ENCODE measurements at places on chromosomes 12 and 14.

DNA sequence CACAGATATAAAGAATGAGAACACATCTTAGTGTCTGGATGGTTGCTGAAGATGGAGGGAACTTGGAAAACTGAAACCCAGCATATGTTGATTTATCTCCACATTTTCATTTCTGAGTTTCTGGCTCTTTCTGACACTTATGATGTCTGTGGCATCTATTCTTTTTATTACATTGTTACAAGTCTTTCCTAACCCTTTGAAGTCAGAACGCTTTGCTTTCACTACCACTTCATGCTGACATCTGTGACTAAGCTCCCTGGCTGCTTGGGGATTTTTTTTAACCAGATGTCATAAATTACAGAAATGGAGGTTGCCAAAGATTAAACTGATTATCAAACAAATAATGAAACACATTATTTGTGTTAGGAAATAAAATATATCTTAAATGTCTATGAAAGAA lies 188.7 kb downstream of the KITLG start:
- DNase-seq = no peak

DNA sequence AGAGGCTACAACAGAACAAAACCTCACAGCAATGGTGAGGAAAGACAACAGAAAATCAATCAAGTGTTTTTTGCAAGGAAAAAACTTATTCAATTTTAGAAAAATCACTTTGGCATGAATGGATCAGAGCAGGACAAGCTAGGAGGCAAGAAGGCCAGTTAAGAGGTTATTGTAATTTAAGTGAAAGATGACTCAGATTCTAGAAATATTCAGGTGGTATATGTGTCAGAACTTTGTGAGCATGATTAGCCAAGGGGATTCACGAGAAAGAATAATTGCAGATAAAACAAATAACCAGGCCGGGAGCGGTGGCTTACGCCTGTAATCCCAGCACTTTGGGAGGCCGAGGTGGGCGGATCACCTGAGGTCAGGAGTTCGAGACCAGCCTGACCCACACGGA lies 12.7 kb downstream of the GCH1 start:
- no peak for DNase-seq

- no peak for DNase-seq
Measured at GRCh38 chr14:73796415-73796814, 55.2 kb upstream of the PTGR2 start.

- DNase-seq = no peak
Measured at GRCh38 chr12:47876440-47876960, 28.3 kb downstream of the VDR start.

DNA sequence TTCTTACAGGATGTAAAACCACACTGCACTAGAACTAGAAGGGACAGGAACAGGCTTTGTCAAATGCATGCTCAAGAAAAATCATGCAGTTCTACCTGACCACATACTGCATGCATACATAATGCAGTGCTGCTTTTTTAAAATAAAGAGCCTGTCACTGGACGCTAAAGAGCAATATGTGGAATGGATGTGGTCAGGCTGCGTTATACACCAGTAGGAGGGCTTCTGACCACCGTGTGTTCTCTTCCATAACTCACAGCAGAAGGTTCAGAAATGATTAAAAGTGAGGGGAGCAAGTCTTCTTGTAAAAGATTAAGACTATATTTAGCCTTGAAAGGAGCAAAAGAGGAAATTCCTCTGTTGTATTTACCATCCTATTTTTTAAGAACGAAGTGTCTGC lies 392.0 kb downstream of the EMP1 start:
- no peak for DNase-seq

GRCh38 chr12:123254853-123255446 lies 16.7 kb downstream of the CDK2AP1 start:
- no peak for DNase-seq

GRCh38 chr14:106845286-106846087 lies 1319.1 kb downstream of the TMEM121 start:
- DNase-seq = no peak

DNA sequence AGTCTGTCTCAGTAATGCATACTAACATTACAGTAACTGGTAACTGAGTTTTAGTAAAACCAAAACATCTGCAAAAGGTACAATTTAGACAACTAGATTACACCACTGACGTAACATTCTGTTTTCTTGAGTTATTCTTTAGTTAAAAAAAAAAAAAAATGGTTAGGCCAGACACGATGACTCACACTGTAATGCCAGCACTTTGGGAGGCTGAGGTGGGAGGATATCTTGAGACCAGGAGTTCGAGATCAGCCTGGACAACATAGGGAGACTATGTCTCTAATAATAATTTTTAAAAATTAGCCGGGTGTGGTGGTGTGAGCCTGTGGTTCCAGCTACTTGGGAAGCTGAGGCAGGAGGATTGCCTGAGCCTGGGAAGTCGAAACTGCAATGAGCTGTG lies 34.1 kb downstream of the AP5M1 start:
- DNase-seq = no peak

GRCh38 chr12:95131589-95132340 lies 58.3 kb upstream of the NR2C1 start:
- no peak for DNase-seq

- DNase-seq = no peak
Measured at GRCh38 chr14:70708717-70709570, 67.2 kb downstream of the TTC9 start.

GRCh38 chr12:119594772-119595445 lies 1.3 kb downstream of the TMEM233 start:
- DNase-seq = no peak

GRCh38 chr12:75872762-75873161 lies 158.8 kb downstream of the PHLDA1 start:
- DNase-seq = no peak

- no peak for DNase-seq
Measured at GRCh38 chr12:77893918-77894317, 63.2 kb downstream of the NAV3 start.

DNA sequence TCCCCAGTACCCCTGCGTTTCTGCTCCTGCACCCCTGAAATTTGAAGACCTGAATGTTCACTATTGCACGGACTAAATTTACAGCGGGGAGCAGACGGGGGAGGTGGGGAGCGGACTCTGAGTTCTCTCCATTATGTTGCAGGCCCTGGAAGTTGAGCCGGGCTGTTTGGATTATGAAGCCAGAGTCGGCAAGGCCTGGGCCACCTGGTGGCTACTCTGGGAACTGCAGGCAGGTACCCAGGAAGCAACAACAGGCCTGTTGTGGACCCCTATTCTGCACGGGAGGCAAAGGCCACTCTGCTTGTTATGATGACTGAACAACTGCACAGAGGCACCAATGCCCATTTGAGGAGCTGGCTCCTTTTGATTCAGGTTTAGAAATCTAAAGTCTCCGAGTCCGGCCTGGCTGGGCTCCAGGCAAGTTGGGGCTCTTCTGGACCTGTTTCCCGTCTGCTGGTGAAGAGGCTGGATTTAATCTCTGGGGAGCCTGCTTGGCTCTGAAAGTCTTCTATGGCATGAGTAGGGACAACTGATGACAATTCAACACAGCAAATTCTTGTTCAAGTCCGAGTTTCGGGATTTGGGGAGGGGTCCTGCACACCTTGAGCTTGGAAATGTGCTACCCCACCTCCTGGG lies 34.1 kb upstream of the FAM181A start:
- no peak for DNase-seq

DNA sequence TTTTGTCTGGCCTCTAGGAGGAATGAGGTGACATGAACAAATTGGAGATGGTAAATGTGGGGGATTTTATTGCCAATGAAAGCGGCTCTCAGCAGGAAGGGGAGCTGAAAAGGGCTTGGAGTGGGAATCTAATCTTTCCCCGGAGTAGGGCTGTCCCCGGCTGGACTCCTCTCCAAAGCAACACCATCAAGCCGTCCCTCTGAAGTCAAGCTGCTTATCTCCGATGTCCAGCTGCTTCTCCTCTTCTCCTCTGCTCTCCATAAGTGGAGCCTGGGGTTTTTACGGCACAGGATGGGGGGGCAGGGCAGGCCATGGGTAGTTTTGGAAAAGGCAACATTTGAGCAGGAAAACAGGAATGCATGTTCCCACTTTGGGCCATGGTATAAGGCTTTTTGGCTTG lies 113.5 kb downstream of the TMEM132D start:
- no peak for DNase-seq

DNA sequence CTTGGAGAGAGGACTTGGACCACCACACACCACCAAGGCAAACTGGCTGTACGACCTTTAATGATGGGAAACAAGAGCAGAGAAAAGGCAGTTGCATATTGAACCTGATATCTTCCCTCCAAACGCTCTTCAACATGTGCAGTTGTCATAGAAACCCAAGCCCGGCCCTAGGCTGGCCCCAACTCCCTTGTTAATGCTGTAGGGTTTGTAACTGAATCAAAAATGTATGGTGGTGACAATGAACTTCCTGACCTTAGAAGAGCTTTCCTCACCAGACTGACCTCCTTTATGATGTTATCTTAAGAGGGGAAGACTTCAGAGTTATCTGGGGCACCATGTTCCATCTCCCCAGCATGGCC lies 12.3 kb downstream of the APOLD1 start:
- DNase-seq = no peak

DNA sequence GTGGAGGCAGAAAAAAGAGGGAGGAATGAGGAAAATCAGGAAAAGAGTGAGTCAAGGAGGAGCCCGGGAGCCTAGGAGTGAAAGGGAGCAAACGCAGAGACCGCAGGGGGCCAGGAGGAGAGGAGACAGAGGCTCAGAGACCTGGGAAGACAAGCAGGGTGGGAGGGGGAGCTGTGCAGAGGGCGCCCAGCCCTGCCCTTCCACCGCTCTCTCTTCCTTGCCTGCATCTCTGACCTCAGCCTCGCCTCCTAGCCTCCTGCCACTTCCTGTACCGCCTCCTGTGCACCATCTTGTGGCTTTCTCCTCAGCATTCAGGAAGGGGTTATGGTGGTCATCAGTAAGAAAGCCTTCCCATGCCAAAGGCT lies 1.3 kb downstream of the CLSTN3 start:
- DNase-seq = no peak

DNA sequence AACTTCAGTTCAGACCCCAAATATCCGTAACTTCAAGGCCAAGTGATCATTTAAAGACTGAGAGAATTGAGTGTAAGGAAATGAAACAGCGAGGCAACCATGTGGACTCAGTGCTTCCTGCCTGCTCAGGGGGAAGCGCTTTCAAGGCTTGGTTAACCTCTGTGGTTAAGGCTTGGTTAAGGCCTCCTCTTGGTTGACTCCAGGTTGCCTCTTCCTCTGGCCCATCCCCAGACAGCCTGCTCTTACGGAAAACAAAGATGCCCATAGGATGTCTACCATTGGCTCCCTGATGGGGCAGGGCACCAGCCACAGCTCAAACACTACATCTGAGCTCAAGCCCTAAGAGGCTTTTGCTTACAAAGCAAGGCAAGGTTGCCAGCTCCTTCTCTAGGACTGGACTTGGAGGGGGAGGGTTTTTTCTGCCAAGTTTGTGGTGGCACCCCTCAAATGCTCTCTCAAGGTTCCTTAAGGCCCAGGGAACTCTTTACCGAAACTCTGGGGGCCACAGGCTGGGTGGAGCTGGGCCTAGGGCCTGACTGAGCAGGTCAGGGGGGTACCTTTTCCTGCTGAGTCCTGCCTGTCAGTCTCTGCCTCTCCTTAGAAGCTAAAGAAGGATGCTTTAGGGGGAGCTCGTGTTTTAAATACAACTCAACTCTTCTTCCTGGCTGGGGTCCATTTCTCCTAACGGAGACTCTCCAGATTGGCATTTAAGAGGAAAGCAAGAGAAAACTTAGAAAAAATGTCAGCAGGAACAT lies 13.7 kb downstream of the COL2A1 start:
- no peak for DNase-seq

GRCh38 chr12:29051221-29051620 lies 97.9 kb upstream of the FAR2 start:
- no peak for DNase-seq

GRCh38 chr14:95362138-95362494 lies 42.4 kb upstream of the CLMN start:
- no peak for DNase-seq

GRCh38 chr12:2054091-2055018 lies 1.6 kb downstream of the CACNA1C start:
- no peak for DNase-seq

DNA sequence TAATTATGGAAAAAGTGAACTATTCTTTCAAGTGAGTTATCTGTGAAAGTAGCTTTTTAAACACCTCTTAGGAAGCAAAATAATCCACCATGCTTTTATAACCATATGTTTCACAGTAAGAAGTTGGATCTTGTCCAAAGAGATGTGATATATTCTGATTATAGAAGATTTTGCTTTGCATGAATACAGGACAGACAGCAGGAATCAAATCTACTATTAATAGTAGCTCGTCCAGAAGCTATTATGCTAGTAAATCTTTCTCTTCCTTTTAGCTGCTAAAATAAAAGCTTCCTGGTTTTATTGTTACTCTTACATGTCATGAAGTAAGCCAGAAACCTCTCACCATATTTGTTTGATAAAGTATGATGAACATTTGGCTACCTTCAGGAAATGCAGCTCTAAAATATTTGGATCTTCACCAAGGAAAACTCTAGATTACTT lies 257.0 kb downstream of the IPO8 start:
- DNase-seq = no peak

GRCh38 chr12:30025317-30025716 lies 241.6 kb upstream of the TMTC1 start:
- DNase-seq = no peak

- DNase-seq = no peak
Measured at GRCh38 chr12:78121969-78122610, 291.4 kb downstream of the NAV3 start.

DNA sequence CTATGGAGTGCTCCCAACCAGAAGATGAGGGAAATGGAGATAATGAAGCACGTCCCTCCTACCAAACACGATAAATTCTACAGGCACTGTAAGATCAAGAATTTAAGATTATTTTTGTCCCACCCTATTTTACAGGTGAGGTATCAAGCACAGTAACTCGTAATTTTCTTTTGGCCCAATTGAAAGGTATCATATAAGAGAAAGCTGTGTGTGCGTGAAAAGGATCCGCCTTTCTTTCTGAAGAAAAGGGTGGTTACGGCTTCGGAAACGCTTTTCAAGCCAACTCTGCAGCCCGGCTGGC lies 733 bp upstream of the KLHDC2 start:
- DNase-seq = no peak

DNA sequence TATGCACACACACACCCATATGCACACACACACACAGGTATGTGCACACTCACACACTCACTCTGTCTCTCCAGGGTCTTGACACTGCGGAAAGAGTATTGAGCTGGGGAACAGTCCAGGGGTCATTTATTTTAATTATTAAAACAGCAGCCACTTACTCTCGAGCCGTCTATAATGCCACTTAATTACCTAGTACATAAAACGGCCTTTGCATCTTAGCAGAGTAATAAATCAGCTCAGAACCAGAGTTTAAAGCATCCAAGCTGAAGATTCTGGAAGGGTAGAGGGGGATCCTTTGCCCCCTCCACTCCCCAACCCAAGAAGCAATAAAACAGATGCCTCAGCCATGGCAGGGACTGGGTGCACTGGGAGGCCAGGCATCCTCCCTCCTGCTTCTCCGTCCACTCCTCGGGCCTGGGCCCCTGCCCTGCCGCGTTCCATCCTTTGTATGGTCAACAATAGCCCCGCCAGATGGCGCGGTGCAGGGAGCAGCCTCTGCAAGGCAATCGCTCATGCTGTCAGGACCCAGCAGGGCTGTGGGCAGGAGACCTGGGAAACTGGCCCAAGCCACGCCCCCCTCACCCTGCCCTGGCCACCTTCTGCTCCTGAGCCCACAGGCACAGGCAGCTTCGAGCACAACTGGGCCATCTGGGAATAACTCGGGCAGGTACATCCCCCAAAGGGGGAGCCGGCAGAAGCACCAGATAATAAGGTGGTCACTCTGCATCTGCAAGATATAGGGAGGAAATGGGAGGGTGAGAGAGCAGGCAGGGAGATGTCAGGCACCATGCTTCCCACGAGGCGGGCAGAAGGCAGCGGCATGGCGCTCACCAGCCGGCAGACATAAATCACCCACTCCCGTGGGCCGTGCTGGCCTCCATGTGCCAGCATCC lies 40.9 kb downstream of the CCDC85C start:
- DNase-seq = no peak

GRCh38 chr14:22814941-22815713 lies at the start of gene SLC7A7:
SLC7A7 (minus strand) TSS chr14:22815435; CDS start chr14:22813398, 2,037 bp downstream.
- no peak for DNase-seq

Measured in cortex of kidney (tissue), 1 donor.